Lower leg skin (tissue), 4 donors: ENCODE measurements at places on chromosomes 1 and 21.

- no peak for DNase-seq
Measured at GRCh38 chr21:15748586-15748985, 18.8 kb downstream of the USP25 start.

- no peak for DNase-seq
Measured at GRCh38 chr1:161978011-161978790, 45.5 kb downstream of the OLFML2B start.

GRCh38 chr1:227846265-227846858, 30.9 kb downstream of the PRSS38 start:
- DNase-seq: no peak

DNA sequence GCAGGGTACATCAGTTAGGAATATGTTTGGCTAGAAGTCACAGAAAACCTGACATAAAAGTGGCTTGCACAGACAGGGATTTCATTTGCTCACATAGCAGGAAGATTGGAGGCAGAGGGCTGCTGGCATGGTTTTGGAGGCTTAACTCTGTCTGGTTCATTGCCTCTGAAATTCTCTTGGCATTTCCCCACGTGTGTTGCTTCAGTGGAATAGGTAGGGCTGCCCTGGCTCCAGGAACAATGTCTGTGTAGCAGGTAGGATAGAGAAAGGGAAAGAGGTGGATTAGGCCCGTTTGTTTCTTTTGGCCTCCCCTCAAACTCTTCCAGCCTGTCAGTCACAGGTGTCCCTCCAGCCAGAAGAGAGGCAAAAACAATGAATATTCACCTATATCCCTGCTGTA, 20.5 kb upstream of the SIPA1L2 start:
- no peak for DNase-seq

DNA sequence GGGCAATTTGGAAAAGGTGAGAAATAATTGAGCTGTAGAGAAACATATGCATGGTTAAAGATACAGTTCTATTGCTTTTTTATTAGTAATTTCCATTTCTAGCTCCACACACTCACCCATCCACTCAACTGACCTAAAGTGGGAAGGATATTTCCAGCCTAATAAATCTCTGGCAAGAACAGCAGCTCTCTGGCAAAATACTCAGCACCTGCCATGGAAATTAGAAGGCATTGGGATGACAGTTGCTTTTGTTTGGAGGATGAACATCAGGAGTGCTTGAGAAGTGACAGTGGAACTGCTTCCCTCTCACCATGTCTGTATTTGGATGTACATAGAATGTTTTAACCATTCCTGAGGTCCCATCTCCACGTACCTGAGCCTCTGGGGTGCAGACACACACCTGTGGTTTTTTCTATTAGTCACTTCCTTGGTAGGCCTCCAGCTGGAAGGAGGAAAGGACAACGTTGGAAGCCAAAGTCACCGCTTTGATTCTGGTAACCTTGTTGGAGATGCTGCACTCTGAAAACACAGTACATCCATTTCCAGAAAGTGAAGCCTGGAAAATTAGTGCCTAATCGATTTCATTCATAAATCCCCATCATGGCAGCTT, 62.3 kb upstream of the RUNX1 start:
- DNase-seq: no peak
